Hepatocyte (in vitro differentiated cells): ENCODE measurements at places on chromosomes 12 and 14. TPM values are rescaled to one million over a fixed set of nuclear protein-coding genes. Genes with fewer than 3 reads are reported as not detected.

GCH1 gene
- 29.9 and 32.2 TPM in 2 replicates for total RNA-seq

NTS gene
- 18.4 and 18.9 TPM in 2 replicates for total RNA-seq

HRK gene
- total RNA-seq: 0.08 TPM in 1 of 2 replicates, not detected in the other

SOX5 gene
- 26.4 and 26.9 TPM in 2 replicates for total RNA-seq

PRKCH gene
- 11.2 and 16.3 TPM in 2 replicates for total RNA-seq

TMPRSS12 gene
- not detected in 2 replicates for total RNA-seq

RDH12 gene
- total RNA-seq: 1.1 and 1.5 TPM in 2 replicates
